ENCODE measurements at places on chromosomes 4 and X.
A peak's percentile ranks its signal among the peaks of the same experiment; 100 is the strongest.

GRCh38 chr4:52751487-52751911 lies 274 bp upstream of the ERVMER34-1 start:
- no peak for DNase-seq

DNA sequence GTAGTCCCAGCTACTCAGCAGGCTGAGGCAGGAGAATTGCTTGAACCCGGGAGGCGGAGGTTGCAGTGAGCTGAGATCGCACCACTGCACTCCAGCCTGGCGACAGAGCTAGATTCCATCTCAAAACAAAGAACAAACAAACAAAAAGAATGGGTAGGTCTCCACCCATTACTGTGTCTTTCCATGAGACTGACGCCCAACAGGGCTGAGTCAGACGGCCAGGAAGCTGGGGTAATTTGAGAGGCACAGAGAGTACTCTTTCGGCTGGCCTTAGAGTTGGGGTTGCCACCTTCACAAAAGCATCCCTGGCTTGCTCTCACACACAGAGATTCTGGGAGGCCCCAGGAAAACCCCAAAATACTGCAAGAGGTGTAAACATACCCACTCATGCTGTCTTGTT lies 72.0 kb upstream of the DHRSX start:
- no peak for DNase-seq

GRCh38 chrX:72128881-72129280 lies 2.8 kb downstream of the RTL5 start:
- peak; percentile 7 for DNase-seq

GRCh38 chr4:113209652-113210320 lies 160.3 kb downstream of the ANK2 start:
- DNase-seq = no peak

DNA sequence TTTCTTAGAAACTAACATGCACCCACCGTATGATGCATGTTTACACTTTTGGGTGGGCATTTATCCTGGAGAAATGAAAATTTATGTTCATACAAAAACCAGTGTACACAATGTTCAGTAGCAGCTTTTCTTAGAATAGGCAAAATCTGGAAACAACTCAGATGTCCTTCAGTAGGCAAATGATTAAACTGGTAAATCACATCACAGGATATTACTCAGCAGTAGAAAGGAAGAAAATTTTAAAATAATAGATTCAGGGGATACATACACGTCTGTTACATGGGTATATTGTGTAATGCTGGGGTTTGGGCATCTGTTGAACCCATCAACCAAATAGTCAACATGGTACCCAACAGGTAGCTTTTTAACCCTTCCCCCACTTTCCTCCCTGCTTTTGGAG lies 25.2 kb upstream of the HSPA4L start:
- DNase-seq = no peak

DNA sequence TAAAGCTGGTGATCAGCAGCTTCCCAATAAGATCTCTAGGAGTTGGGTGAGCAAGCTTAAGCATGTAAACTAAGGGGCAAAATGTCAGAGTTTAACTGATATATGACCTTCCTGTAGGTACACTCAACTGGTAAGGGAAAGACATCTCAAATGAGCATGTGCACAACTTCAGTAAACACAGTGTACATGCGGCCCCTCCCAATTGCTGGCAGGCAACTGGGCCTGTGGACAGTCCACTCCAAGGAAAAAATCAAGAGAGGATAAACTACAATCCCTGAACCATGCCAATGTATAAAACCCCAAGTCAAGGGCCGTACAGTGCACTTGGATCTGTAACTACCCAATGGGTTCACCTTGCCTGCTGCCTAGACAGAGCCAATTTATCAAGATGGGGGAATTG lies 4.9 kb upstream of the NAA11 start:
- no peak for DNase-seq

GRCh38 chrX:129984111-129984958 lies 1.9 kb downstream of the BCORL1 start:
- DNase-seq = no peak

Measured in stimulated activated CD8-positive, alpha-beta memory T cell treated with anti-CD3 and anti-CD28 coated beads, Interleukin-4, amount 100 ng/mL, for 24 hours (primary cell).